ENCODE measurements at places on chromosomes 1 and 21.

DNA sequence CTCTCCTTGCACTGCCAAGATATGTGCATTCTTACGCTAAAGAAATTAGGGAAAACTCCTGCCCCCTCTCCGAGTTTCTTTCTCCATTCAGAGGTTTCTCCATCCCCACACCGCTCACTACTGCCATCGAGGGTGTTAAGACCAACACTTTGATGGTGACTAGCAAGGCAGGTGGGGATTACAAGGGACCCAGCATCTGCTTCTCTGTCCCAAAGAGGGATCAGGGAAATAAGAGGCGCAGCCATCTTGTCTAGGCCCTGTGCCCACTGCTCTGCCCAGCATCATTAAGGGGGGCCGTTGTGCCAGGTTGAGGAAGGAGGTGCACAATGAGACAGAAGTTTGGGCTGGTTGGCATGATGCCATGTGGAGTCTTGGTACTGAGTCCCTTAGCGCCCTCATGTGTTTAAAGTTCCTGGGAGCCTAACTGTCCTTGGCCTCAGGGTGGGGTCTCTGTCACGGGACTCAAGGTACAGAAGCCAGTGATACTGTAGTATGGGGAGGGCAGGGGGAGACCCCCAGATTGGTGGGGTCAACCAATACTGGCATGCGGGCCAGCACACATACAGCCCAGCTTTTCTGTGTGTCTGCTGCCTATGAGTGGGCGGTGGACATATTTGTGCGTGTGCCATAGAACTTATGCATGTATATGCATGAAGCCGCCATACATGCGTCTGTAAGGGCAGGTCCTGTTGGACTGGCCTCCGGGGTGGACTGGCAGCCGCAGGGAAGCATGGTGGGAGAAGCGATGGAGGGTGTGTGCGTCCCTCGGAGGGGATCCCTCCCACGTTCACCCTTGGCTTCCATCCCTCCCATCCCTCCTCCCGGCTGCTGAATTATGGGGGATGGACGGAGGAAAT lies 5.5 kb downstream of the EFNA3 start:
- no peak for DNase-seq

DNA sequence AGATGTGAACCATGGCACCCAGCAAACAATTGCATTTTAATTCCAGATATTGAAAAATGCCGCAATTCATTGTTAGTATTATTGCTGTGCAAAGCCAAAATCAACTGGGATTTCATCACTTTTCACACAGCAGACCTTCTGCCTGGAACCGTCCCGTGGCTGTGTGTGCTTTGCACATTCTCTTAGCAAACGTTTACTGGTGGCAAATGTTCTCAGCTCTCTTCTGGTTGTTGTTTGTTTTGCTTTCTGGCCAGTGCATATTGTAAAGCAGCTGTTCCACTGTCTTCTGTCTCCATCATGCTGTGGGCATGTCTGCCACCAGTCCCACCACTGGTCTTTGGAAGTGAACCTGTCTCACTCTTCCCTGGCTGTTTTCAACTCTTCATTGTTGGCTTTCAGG lies 19.8 kb upstream of the TTLL10 start:
- no peak for DNase-seq

DNA sequence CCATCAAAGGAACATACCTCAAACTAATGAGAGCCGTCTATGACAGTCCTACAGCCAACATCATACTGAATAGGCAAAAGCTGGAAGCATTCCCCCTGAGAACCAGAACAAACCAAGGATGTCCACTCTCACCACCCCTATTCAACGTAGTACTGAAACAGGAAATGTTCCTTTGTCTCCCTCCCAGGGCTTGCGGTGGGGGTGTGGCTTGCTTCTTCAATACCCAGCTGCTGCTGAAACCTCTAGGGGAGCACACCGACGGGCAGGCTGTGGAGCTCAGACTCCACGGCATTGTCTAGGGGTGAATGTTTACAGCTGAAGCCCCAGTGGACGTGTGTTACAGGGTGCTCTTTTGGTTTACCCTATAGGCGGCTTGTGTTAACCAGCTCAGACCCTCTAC lies 30.5 kb upstream of the B3GALT2 start:
- no peak for DNase-seq

- DNase-seq = no peak
Measured at GRCh38 chr1:78919150-78919549, 87.4 kb downstream of the ADGRL4 start.

- DNase-seq = no peak
Measured at GRCh38 chr21:40481764-40482163, 365.2 kb downstream of the DSCAM start.

DNA sequence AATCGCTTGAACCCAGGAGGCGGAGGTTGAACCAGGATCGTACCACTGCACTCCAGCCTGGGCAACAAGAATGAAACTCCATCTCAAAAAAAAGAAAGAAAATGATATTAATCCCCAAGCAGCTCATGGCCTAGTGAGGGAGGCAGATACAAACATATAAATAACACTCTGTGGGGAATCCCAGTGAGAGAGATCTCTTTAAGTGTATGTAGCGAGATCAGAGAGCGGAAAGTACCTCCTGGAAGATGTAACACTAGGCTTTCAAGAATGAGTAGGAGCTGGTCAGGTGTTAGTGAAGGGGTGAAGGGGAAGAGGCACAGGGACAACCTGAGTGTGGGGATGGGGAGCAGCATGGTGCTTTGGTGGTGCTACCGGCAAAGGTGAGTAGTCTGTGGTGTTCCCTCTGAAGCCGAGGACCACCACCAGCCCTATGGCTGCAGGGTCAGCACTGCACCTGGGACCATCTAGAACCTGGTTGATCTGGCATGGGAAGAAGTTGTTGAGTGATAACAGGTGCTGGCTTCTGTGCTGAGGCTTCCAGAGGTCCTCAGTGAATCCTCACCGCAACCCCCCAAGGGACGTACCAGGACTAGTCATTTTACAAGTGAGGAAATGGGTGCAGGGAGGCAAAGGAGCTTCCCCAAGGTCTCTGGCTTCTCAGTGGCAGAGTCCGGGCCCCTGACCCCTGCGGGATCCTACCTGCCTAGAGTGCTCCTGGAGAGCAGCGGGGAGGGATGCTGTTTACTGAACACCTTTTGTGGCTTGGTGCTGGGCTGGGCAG lies 367.6 kb upstream of the VAMP3 start:
- DNase-seq = no peak

GRCh38 chr21:34703571-34703970 lies 34.8 kb downstream of the CLIC6 start:
- no peak for DNase-seq

- DNase-seq = no peak
Measured at GRCh38 chr1:30885570-30886522, 22.7 kb downstream of the SDC3 start.

DNA sequence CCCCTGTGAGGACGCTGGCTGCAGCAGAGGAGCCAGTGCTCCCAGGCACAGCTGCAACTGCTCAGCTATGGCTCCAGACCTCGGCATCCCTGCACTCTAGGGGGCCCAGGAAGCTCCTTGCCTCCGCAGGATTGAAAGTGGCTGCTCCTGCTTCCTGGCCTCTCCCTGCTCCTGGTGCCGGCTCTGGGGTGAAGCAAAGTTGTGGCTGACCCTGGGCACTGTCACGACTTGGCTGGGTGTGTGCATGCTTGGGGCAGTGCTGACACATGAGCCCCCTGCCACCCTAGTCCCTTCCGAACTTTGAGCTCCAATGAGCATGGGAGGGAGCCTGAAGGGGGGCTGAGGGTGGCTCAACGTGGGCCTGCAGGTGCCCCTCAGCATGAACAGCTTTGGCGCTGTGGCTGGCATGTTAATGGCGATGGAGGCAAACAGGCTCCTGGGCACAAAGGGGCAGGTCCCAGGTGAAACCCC lies 1512.2 kb downstream of the KCNT2 start:
- no peak for DNase-seq

- no peak for DNase-seq
Measured at GRCh38 chr1:16048573-16049189, 5.1 kb downstream of the CLCNKB start.

DNA sequence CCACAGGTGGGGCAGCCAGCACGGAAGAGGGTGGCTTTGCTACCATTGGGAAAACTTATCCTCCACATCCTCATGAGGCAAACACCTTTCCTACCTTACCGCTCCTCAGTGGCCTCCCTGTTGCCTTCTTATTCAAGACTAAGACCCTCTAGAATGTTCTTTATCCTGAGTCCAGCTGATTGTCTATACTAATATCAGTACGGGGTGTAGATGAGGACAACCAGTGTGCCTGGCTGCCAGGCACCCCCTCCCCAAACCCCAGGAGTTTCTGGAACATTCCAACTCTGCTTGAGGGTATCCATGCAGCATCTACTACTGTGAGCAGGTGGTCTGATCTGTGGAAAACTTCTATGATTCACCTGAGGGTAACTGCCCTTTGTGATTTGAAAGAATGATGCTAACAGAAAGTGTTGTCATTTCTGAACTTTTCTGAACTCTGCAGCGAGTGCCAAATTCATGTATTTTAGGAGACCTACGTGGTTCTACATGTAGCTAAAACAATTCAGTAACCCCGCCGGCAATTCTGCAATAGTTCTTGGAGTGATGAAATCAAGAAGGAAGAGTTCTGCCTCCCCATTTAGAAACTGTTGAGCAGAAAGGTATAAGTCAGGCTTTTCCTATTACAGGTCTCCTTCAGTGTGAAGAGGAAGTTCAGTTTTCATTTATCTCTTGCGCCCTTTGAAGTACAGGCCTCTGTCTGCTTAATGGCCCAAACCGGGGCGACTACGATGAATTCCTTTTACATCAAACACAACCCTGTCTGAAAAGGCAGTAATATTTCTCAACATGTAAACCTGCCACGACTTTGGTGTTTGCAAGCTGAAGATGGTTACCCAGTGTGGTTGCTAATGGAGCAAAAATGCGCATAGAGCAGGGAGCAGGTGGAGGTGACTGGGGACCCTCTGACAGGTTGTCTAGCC lies 80.4 kb downstream of the RUNX1 start:
- DNase-seq = no peak

- DNase-seq = peak; percentile 52
Measured at GRCh38 chr1:209569455-209570207, 13.9 kb upstream of the CAMK1G start.

DNA sequence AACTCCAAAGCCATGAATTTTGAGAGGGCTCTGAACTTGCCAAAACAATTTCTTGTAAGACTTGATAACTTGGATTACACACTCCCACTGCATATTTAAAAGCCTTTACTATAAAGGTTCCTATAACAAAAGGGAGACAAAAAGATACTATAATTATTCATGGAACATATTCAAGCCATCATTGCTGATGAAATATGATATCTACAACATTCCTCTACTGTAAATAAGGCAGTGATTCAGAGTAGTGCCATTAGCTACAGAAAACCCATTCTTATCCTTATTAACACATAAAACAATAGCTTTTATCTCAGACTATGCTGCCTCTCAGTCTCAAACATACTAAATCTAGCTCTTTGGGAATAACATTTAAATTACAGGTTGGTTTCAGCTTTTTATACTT lies 675.5 kb upstream of the CXADR start:
- DNase-seq = no peak

- DNase-seq = no peak
Measured at GRCh38 chr1:101364370-101365120, 127.7 kb downstream of the S1PR1 start.

All from AG08396 (cell line).